ENCODE measurements at places on chromosomes 2 and 18.

DNA sequence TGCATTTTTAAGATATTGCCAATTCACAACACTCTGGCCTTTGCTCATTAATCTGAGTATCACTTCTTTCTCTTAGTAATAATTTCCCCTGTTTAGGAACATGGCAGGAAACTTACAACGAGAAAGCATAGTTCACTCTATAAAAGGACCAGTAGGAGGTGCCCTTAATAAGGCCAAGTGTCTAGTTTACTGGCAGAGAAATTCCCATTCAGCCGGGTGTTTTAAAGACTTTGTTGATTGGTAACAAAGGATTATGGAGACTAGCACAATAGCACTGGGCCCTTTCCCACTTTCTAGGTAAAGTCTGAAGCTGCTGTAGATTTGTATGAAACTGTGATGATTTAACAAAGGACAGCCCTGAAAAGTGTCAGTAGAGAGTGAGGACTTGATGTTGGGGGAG, 3.1 kb downstream of the DCC start:
- no peak for DNase-seq

DNA sequence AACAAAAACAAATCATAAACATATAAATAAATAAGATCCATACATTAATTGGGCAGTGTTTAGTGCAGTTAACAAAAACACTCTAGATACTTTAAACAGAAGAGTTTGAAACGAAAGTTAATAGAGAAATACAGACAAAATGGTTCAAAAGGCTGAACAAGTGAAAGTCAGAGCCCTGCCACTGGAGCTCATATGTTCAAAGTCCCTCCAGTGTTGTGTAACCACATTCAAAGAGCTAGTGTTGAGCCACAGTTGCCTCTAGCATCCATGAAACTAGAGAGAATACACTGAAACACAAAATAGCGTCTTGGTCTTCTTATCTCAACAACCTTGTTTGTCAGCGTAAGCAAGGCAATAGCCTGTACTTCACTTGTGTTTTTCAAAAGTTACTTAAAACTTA, 1309.8 kb upstream of the NRXN1 start:
- DNase-seq = no peak

- DNase-seq = no peak
These were observed 186.8 kb downstream of the TMEM247 start for GRCh38 chr2:46666044-46666679.

- no peak for DNase-seq
These were observed 1.7 kb downstream of the FHL2 start for GRCh38 chr2:105397025-105397722.

GRCh38 chr2:85584354-85584856, at the start of gene VAMP5:
VAMP5 (plus strand) TSS chr2:85584431; CDS start chr2:85584491, 60 bp downstream.
- DNase-seq = no peak
